ENCODE measurements at places on chromosomes 1 and 21.

DNA sequence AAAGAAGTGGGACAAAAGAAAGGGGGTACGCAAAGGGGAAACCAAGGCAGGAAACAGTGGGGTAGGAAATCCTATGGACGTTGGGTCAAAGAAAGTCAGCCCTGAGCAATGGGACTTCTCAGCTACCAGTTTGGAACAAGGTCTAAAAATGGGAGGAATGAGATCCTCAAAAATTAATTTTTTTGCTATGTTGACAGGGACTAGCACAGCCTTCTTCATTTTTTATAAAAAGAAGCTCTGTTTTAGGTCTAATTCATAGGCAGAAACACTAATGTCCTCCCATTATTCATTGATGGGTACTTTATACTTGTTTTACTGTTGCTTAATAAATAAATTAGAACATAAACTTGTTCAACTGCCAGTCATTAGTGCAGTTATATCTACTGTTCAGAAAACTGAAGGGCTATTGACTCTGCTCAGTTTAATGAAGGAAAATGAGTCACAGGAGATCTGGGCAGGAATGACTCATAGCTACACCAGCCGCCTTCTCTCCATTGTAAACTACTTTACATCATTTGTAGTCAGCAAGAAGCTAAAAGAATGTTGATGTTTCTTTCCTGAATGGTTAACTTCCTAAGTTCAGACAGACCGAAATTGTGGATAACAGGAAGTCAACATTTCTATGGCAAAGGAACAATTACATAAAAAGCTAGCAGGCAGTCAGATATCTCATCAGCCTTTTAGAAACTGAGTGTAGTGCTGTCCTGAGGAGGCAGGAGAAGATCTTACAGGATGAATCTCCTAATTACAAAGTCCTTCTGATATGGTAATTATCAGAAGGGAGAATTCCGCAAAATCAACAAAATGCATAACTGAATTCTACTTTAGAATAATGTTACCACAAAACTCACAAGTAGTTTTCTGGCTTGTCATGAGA, 356.4 kb upstream of the PKN2 start:
- no peak for DNase-seq

DNA sequence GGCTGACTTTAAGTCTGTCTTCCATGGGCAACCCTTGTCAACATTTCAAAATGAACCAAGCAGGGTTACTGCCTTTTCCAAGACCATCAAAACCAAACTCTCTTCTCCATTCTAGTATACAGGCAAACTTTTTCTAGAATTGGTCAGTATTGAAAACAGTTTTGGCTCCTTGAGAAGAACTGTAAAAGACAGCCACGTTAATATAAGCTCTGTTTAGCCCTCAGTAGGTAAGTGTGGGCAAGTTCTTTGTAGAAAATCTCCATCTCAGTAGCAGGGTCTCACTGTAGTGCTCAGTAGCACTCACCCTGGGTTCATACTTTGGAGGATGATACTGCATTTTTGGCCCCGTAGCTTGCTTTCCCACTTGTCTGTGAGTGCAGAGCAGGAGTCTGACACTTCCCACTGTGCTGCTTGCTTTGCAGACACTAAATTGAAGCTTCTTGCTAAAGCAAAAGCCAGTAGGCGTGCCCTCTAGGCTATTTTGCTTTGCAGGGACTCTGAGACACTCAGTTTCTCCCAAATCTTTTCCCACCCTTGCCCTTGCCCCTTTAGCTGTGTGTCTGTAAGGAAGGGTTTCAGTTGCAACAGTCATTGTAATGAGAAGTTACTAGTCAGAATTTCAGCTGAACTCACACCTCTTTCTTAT, 34.3 kb upstream of the CACYBP start:
- no peak for DNase-seq

DNA sequence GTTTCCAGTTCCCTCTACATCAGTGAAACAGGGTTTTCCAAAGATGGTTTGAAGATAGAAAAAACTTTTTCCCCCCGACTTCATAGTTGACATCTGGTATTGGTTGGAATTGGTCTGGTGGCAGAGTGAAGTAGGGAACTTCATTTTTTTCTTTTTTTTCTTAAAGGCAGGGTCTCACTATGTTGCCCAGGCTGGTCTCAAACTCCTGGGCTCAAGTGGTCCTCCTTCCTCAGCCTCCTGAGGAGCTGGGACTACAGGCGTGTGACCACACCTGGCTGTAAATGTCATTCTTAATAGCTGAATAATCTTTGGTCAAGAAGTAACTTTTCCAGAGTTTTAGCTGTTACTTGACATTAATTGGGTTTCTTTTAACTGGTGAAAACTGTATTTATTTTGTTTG, 21.7 kb downstream of the ZBTB37 start:
- DNase-seq: no peak

DNA sequence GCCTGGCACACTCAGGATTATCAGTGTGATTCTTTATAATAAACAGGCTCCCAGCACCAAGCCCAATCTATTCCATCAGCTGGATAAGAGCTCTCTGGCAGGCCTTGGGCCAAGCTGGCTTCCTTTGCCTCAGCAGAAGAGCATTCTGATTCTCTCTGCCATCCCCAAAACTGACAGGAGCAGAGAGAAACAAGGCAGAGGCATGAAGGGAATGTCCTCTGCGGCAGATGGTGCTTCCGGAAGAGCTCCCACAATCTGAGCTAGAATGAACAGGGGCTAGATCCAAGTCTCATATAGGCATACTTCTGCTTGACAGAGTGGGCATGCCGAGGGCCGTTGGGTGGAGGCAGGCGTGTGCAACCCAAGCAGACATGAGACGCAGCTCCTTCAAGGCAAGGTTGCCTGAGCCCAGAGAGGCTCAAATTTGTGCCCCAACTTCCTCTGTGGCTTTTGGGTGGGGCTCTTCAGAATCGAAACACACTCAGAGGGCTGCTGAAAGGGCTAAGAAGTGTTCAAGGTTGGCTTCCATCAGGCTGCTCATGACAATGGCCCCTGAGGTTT, 4.0 kb downstream of the CAPN2 start:
- no peak for DNase-seq

DNA sequence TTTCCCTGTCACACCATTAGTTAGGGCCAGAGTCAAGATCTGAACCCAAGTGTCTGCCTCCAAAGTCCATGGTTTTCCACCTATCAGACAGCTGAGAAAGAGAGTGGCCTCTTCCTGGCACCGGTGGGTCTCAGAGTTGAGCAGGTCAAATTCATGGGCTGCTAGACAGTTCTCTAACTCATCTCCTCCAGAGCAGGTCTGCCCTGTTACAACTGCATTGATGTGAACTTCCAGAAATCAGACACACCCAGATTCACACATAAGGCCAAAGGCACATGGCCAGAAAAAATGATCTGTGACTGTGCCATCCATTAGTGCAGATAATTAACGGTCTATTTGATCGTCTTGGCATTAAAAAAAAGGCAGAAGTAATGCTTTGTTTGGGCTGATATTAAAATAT, 17.5 kb downstream of the SMIM12 start:
- DNase-seq: no peak

DNA sequence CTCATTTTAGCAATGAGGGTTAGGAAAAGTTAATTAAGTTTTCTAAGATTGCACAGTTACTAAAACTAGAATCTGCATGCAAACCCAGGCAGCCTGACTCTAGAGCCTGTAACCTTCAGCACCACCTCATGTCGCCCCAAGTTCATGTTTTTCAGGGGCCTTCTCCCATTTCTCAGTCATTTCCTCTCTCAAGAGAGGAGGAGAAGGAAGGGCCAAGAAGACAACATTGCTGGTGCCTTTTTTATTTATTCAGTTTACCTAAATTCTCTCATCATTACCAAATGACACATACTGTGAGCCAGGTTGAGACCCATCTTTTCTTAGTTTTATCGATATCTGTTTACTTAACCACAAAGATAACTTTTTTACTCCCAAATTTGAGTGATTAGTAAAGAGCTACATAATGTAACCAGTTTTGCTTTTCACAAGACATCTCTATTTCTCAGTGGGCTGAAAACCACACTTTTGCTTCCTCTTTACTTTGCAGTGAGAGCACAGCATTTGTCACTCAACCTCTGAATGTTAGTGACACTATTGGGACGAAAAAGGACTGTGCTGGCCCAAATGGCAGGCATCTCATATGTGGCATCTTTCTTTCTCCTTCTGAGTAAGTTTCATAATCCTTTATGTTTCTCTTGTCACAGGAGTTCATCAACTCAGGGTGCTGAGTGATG, at the start of gene CD101:
Gene CD101 (plus strand): TSS at position 507 of the 674 bp plus-strand sequence. CDS start 58 bp downstream, at position 565.
- no peak for DNase-seq

DNA sequence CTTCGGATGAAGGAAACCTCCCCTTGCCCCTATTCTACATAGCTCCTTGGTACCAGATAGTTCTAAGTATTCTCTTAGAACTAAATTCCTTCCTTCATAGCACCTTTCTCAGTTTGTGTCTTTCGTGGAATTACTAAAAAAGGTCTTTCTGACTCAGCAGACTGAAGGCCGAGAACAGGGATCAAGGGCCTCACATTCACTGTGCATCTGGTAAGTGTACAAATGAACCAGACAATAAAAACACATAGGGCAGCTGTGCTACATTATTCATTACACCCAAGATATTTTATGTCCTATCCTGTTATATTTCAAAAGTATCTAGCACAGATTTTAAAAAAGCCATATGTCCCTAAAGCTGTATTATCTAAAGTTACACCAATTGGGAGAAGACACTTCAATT, 62.9 kb upstream of the HP1BP3 start:
- DNase-seq: no peak

DNA sequence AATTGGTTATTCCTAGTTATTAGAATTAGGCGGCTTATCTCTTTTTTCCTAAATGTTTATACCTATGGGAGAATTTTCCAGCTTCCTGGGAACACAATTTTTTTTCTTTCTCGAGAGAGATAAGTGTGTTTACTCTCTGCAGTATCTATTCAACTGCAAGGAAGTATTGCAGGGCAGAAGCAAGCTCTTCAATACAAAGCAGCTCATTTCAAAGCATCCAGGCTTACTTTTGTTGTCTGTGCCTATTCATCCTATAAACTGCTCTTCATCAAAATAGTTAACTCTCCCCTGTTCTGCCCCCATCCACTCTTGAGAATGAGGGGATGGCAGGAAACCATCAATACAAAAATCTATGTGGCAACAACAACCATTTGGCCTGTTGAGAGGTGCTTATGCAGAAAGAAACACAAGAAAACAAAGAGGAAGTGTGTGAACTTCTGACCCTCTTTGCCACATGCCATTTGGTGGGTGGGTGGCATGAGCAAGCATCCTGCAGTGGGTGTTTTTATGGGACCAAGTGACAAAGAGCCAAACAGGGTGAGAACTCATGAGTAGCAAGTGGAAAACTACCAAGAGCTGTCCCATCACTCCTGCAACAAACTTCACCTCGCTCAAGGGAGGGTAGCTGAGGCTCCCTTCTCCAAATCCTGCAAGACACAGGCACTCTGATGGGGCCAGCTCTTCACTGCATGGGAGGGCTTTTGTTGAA, 50.6 kb upstream of the MRPS6 start:
- DNase-seq: no peak

DNA sequence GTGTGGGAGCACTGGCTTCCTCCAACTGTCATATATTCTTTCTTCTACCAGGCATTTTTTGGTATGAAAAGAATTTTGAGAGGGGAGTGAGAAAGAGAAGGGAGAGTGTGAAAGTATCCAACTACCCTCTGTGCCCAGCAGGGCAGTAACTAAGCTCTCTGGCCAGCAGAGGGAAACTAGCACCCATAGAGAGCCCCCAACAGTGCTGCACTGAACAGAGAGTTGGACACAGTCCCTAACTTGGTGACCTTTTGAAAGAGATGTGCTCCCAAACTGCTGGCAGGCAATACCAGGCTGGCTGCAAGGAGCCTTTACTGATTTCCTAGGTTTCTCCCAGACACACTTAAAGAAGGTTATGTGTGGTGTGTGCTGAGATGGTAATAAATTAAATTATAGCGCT, 118.8 kb upstream of the PBX1 start:
- DNase-seq: no peak

- no peak for DNase-seq
These were observed 23.4 kb downstream of the ARID1A start for GRCh38 chr1:26719205-26719604.

DNA sequence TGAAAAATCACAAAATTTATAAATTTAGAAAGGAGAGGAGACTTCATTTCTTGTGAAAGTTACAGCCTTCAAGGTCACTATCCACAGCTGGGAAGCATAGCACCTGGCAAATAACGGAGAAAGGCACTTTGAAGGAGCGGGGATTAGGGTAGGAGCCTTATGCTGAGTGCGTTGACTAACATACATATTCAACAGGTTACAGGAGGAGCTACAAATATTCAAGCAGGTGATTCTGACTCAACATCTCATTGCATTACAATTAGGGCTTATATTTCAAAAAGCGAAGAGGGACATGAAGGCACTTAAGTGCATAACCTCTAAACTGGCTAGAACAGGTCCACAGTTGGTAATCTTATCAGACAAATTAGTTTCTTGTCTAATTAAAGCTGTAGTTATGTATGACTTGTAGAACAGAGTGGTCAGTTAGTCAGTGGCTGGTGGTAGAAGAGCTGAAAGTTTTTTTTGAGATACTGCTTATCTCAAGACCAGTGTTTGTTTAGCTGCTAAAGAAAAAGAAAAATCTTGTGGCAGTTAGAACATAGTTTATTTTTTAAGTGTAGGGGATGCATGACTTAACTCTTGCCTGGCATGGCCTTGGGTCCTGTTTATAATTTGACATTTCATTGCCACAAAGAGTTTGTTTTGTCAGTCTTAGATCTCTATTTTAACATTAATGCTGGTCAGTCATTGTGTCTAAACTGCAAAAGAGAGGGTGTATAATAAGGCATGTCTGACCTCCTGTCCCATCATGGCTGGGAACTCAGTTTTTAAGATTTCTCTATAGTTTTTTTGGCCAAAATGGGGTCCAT, 311.5 kb downstream of the DUSP10 start:
- DNase-seq: no peak

DNA sequence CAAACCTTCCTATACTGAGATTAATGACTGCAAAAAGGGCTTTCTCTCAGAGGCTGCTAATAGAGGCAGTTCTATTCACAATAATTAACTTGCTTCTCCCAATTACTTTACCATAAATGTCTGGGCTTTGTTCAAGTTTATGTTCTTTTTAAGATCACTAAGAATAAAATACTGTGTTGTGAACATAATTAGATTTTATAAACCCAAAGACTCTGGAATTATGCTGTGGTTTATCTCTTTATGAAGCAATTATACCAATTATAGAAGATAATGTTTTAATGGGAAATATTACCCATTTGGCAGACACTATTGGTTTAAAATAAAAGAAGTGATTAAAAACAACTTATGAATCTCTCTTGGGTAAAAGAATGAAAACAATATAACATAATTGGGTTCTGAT, 43.5 kb upstream of the IL12RB2 start:
- no peak for DNase-seq

DNA sequence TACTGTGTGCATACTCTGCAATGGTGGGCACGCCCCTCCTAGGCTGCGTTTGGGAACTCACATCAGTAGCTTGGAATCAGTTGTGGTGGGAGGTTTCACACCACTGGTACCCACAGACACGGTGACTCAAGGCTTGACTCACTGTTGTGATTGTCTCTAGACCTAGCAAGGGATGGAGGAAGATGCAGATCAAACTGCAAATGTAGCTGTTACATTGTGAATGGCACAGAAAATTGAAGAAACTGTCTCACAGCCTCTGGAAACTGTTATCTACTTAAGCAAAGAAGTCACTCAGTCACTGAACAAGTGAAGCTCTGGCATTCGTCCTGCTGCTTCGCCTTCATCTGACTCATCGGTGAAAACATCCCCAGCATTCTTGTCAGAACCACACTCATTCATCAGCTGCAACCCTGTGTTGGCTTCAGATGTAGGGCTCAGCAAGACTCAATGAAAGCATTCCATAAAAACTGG, 59.5 kb downstream of the POFUT2 start:
- DNase-seq: no peak

GRCh38 chr1:9883585-9884449, 26.3 kb downstream of the CTNNBIP1 start:
- no peak for DNase-seq

Measured in NCI-H2029 treated with DMSO at 0.1 percent for 48 hours (cell line).